ENCODE measurements at places on chromosomes 5 and 9.

DNA sequence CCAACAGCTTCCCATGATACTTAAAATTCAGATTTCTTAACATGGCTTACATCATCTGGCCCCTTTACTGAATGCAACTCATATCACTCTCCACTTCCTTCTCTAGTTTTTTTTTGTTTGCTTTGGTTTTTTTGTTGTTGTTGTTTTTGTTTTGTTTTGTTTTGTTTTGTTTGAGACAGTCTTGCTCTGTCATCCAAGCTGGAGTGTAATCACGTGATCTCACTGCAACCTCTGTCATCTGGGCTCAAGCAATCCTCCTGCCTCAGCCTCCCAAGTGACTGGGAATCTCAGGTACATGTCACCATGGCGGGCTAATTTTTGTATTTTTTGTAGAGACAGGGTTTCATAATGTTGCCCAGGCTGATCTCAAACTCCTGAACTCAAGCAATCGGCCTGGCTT, 41.4 kb downstream of the CPLANE1 start:
- no peak for DNase-seq

- no peak for DNase-seq
These were observed 22.1 kb downstream of the ITGA2 start for GRCh38 chr5:53011233-53011632.

DNA sequence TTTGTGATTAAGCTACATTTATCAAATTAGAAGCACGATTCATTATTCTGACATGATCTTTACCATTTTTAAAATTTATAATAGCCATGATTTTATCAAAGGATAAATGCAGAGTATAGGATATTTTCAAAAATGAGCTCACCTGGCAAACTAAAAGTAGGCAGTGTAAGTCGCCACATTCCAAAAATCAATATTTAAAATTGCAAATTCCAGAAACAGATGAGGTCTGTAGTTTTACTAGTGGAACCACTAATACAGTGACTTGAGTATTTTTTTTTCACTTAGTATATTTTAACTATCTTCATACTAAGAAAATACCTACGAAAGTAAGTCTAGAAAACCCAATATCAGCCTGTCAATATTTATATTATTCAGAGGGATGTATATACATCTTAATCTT, 164.2 kb downstream of the PDE4D start:
- no peak for DNase-seq

GRCh38 chr5:50710838-50711237, 44.4 kb downstream of the PARP8 start:
- no peak for DNase-seq

- peak; percentile 49 for DNase-seq
These were observed 368 bp downstream of the SH3TC2 start for GRCh38 chr5:149062371-149063016.

DNA sequence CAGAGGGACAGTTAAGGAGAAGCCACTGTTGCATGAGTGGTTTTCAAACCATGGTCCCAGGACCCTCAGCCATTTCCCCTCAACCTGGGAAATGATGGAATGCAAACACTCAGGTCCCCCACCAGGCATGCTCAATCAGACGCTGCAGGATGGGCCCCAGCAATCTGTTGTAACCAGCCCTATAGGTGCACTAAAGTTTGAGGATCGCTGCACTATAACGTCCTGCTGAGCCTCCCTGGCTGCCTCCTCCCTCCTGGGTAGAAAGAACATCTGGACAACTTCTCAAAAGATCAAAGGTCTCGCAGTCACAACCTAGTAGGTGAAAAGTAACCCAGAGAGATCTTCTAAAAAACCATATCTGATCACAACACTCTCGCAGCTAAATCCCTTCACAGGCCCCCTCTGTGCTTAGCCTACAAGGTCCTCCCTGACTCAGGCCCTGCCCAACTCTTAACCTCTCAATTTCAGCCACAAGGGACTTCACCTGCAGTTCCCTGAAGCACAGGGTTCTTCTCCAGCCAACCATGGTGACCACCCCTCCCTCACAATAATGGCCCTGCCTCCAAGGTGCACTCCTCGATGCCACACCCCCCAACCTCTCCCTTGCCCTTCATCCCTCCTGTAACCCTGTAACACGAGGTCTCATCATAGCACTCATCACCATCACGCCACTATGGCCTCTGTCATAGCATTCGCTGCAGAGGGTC, 3.5 kb downstream of the SHB start:
- no peak for DNase-seq

DNA sequence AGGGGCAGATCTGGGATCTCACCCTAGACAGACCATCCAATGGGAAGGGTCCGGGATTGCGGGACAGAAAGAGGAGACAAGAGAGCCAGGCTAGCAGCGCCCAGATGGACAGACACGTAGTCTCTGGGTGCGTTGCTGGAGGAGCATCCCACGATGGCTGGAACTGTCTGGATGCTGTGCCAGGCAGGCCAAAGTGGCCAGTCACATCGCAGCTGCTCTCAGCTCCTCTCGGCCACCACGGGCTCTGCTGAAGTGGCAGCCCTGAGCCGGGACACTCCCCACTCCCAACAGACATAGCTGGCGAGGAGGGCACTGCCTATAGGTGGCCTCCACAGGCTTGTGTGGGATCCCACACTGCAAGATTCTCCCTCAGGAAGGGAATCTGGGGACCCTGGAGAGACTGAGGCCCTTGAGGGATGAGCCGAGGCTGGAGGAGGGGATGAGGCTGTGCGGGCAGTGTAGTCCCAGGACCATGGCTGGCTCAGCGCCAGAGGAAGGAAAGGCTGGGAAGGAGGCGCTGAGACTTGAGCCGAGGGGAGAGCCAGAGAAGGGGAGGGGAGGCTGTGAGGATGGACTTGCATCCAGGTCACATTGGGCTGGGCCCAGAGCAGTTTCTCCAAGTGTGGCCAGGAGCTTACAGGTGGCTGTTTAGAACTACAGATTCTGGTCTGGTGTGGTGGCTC, 10.3 kb upstream of the WDR5 start:
- peak; percentile 41 for DNase-seq

DNA sequence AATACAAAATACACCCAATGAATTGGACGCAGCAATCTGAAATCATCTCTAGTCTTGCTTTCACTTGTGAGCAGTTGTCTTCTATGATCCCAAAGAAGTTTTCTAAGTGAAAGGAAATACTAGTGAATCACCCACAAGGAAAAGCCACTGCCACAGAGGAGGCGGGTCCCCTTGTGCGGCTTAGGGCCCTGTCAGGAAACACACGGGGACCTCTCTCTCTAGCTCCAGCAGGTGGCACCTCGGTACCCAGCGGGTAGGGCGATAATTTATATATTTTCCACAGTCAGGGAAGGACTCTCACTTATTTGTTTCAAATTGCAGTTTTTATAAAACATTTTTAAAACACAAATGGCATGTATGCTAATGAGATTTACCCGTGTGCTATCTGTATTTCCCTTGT, 417.1 kb downstream of the KDM4C start:
- DNase-seq, result no peak

- DNase-seq, result no peak
These were observed 56.9 kb upstream of the TBC1D2 start for GRCh38 chr9:98312365-98312764.

DNA sequence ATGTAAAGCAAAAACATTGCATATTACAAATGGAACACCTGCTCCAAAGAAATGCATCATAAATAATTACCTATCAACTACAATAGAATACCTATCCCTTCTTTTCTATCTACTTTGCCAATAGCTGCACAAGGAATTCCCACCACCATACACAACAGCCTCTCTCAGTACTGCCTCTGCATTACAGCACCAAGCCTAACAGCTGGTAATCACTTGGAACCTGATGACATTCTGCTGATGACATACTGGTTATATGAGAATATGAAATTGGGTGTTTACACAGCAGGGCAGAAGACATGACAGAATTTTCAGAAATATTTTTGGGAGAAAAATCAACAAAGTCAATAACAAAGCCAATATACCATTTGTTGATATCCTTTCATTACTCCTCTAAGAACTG, 43.2 kb downstream of the PSMB7 start:
- DNase-seq, result no peak

- DNase-seq, result no peak
These were observed 19.8 kb downstream of the C5orf22 start for GRCh38 chr5:31551878-31552277.

- DNase-seq, result no peak
These were observed 58.1 kb downstream of the TSSK1B start for GRCh38 chr5:113376640-113377039.

DNA sequence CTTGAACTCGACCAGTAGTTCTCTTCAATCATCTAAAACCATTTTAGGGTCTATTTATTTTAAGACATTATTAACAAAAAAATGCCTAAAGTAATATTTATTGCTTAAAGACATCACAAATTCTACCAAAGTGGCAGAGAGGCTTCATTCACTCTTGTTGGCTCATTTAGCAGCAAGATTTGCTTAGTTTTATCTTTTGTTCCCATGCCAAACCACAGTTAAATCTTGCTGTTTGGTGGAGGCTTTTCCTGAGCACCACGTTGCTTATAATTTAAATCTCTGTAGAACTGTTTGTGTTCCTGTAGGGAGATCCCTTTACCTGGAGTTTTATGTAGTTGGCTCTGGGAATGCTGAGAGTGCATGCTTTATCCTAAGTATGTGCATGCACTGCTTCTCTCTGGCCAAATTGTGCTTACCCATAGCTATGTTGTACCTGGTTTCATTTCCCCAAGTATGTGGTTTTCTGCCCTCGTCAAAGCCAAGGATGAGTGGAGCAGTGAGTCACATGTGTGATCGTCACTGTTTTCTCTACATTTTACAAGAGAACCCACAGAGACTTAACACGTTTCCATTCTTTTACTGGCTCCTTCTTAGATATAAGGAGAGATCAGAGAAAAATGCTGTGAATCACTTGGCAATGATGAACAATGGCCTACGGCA, 42.1 kb upstream of the MAST4 start:
- DNase-seq, result no peak

- DNase-seq, result no peak
These were observed 512.9 kb downstream of the HINT1 start for GRCh38 chr5:130652176-130652575.

- DNase-seq, result no peak
These were observed 116.0 kb downstream of the KCNIP1 start for GRCh38 chr5:170619869-170620268.

GRCh38 chr5:63055421-63055820, 476.8 kb downstream of the LRRC70 start:
- no peak for DNase-seq

DNA sequence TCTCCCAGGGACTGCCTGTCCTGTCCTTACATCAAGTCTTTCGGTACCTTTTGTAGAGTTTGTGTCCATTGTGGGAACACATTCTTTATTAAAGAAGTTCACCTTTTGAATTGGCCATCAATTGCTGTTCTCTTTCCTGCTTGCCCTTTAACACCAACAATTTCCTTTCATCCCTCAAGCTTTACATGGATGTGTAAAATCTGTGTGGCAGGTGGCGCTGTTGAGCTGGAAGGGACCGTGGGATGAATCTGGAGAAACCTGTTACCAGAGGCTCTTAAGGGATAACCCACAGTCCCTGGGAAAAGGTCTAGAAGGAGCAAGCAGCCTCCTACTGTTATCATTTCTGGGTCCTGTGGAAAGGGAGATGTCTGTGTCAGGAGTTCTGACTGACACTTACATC, 7.9 kb upstream of the ZFP62 start:
- DNase-seq, result peak; percentile 87

- DNase-seq, result no peak
These were observed 123.3 kb upstream of the SLC12A2 start for GRCh38 chr5:127960270-127960691.

DNA sequence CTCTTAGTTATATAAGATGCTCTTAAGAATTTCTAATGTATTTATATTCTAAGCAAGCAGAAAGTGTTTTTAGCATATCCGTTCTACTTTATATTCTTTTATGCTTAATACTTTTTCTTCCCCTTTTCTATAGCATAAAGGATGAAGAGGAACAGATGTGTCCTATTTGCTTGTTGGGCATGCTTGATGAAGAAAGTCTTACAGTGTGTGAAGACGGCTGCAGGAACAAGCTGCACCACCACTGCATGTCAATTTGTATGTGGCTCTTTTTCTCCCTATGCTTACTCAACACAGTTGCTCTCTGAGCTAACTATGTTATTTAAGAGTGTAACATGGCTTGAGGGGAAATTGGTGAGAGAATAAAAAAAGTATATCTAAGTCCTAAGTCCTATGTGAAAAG, 37.6 kb upstream of the SETD9 start:
- no peak for DNase-seq

- no peak for DNase-seq
These were observed 17.4 kb downstream of the DNAJA1 start for GRCh38 chr9:33042473-33042872.

DNA sequence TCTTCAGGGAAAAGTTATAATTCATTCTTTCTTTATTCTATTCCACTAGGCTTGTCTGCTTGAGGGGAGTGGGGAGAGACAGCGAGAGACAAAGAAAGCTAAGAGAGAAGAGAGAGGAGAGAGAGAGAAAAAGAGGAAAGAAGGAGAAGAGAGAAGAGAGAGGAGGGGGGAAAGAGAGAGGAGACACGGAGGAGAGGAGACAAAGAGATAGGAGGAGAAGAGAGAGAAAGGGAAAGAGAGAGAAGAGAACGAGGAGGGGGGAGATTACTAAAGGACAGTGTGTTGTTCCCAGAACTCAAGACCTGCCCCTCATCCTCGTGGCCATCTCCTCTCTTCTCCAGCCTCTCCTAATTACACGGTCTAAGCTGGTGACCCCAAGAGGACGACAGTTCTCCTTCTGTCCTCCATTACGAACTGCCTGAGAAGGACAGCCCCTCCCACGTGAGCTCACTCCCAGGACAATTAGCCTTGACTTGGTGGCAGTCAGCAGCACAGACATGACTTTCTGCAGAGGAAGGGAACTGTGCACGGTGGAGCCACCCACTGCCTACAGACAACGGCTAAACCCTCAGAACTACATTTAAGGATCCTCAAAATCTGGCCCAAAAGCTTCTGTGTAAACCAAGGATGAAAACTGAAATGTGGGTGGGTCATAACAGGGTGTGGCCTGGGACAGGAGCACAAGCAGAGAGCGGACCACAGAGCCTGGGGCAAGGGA, 99.1 kb downstream of the COL23A1 start:
- no peak for DNase-seq

GRCh38 chr5:3123763-3124157, 372.3 kb upstream of the IRX2 start:
- DNase-seq, result no peak

- no peak for DNase-seq
These were observed 537 bp downstream of the MEIKIN start for GRCh38 chr5:131944702-131945550.

- DNase-seq, result no peak
These were observed 526 bp downstream of the CLIC3 start for GRCh38 chr9:136995772-136996311.

- peak; percentile 13 for DNase-seq
These were observed 11.4 kb downstream of the PSD2 start for GRCh38 chr5:139806726-139807646.

DNA sequence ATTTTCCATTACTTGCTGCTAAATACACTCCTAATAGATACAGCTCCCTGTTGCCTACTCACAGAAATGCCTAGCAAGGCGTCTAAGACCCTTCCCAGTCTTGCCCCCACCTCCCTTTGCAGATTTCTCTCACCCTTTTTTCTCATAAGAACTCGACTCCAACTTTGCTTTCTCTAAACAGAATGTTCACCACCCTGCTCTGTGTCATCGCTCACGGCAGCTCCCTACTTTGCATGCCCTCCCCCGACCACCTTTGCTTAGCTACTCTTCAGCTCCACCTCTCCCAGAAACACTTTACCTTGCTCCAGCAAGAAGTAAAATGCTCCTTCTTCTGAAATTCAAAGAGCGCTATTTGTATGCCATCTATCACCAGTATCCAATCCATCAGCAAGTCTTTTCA, 15.2 kb upstream of the PPP1R2B start:
- DNase-seq, result no peak

Data from Right ventricle myocardium superior (tissue), 1 donor.